BJ (cell line): ENCODE measurements at places on chromosomes 1 and 21. TPM values are rescaled to one million over a fixed set of nuclear protein-coding genes. Genes with fewer than 3 reads are reported as not detected.

DNA sequence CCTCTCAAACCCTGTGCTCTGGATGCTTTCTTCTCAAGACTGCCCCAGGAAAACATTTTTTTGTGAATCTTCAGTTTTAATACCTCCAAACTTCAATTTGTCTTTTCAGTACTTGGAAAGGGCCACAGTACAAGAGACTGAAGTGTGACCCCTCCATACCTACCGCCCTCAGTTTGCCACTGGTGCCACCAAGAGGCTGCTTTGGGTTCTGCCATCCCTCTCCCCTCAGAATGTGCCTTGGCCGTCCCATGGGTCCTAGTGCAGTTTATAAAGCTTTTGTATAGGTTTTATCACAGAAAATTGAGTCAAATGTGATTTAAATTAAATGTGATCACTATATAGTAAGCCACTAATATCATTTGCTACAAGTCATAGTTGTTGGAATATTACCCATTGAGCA is 60.8 kb upstream of the PGD start:
- DNase-seq = no peak

GRCh38 chr1:217535601-217536377 is 95.1 kb downstream of the GPATCH2 start:
- no peak for DNase-seq

Gene FAAH
- 1.3 and 1.8 TPM in 2 replicates for polyA plus RNA-seq

Gene HNRNPCL2
- not detected in 2 replicates for polyA plus RNA-seq

Gene CAPN9
- not detected in 2 replicates for polyA plus RNA-seq
